ENCODE measurements at places on chromosomes 1 and 21. TPM values are rescaled to one million over a fixed set of nuclear protein-coding genes. Genes with fewer than 3 reads are reported as not detected.
A peak's percentile ranks its signal among the peaks of the same experiment; 100 is the strongest.

The MMEL1 gene
- total RNA-seq: under 0.01 TPM

The LCK gene
- total RNA-seq: 0.43 TPM

The FMO1 gene
- under 0.01 TPM for total RNA-seq

The ZC3H11A gene
- total RNA-seq: 128 TPM

The GJC2 gene
- total RNA-seq: 3.9 TPM

The LRRC53 gene
- total RNA-seq: not detected

The NES gene
- total RNA-seq: 66.9 TPM

The RSBN1 gene
- 12.1 TPM for total RNA-seq

The CELA2A gene
- total RNA-seq: not detected

The DRAXIN gene
- not detected for total RNA-seq

The ELAPOR1 gene
- 0.64 TPM for total RNA-seq

The CTSS gene
- total RNA-seq: 4.7 TPM

DNA sequence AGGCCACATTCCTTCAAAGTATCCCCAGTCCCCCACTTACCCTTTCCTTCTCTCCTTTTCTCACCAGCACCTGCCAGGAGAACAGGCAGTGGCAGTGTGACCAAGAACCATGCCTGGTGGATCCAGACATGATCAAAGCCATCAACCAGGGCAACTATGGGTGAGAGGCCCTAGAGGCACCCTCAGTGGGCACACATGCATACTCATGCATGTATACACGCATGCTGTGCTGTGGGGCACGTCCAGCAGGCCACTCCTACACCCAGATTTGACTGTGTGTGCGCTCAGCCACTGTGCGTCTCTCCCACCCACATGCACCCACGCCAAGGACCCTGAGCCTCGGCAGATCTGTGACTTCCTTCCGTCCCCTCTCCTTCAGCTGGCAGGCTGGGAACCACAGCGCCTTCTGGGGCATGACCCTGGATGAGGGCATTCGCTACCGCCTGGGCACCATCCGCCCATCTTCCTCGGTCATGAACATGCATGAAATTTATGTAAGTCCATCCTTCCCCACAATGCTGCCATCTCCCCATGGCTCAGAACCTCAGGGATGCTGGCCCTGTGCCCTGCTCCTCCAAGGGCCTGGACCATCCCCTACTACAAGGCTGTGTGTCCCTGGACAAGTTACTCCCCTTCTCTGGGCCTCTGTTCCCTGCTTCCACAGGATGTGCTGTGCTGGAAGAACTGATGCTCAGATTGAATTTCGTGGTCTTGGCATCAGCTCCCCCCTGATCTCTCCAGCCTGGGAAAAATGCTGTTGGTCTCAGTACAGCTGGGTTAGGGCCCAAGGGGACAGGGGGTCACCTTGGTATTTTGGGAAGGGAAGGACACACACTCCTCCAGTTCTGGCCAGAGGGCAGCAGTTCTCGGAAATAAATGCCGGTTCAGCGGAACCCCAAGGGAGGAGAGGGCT lies 7.0 kb downstream of the TINAGL1 start:
- DNase-seq: no peak

DNA sequence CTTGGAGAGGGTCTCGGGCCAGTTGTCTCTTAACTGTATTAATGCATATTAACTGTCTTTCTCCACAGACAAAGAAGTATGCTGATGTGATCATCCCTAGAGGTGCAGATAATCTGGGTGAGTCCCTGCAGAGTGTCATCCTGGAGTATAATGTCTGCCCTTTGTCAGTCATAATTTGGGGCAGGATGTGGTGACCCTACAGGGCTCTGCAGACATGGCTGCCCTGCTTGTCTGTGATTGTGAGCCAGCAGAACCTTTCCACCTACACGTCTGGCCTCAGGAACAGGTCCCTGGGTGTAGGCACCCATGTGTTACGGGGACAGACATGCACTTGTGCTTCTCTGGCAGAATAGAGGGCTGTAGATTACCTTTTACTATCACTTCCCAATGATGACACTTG lies 78.4 kb downstream of the UCK2 start:
- no peak for DNase-seq

DNA sequence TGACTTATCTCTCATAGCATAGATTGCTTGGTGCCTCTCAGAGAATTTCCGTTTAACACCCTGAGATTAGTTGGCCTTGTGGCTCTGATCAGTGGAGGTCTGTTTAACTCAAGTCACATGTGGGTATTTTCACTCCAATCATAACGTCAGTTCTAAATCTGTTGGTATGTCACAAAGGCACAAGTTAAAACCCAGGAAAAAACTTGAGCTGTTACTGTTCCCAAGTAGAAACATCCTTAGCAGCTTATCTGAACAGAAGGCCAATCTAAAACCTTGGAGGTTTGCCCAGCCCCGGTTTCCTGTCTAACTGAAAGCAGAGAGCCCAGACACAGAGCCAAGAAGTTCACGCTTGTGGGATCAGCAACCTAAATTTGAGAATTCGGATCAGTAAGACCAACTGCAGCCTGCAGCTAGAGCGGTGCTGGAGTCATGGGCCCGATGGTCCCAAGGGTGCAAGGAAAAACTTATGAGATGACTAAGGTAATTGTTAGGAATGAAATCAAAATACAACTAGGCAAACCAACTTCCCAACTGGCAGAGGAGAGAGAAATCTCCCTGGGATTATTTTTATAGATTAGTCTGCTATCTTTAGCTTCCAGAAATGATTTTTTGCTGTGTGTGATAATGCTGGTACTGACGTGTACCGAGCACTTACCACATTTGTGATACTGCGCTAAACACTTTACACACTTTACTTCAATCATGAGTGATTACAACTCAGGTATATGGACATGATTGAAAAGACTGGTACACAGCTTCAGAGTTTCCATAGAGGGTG lies 90.2 kb upstream of the C1orf21 start:
- DNase-seq: peak; percentile 99

- DNase-seq: peak; percentile 18
Observed at GRCh38 chr1:33634806-33635205, 162.4 kb downstream of the ZSCAN20 start.

GRCh38 chr1:24413350-24414163 lies at the start of gene STPG1:
Gene STPG1 (minus strand): TSS chr1:24413782. CDS start chr1:24401388, 12,394 bp downstream.
- DNase-seq: peak; percentile 87

DNA sequence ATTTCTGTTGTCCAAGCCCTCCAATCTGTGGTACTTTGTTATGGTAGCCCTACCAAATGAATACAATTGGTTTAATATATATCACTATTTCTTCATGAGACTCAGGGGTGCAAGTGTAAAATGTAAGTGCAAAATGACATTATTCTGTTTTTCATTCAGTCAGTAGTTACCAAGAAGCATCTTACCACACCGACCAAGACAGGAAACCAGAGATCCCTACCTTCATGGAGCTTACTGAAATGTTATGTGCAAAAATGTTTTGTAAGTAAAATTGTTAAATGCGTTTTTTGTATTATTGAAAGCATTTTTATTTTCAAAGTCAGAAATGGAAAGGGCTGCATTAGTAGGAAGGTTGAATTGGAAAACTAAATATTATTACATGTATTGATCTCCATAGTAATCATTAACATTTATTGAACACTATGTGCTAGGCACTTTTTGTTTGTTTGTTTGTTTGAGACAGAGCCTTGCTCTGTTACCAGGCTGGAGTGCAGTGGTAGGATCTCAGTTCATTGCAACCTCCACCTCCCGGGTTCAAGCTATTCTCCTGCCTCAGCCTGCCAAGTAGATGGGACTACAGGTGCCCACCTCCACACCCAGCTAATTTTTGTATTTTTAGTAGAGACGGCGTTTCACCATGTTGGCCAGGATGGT lies 166.8 kb downstream of the PTPRC start:
- DNase-seq: no peak

DNA sequence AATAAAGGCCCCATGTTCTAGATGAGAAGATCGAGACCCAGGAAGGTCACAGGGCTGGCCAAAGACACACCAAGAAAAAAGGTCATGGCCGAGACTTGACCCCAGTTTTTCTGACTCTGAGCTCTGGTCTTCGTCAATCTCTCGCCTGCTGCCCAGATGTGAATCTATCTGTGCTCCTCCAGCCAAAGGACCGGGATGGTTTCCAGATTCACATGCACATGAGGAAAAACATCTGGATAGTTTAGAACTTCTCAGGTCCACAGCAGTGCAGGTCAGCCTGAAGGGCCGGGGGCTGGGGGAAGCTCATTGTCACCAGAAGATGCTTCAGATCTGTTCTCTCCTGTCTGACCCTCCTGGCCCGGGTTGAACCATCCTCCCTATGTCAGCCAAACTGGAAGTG lies 49.0 kb downstream of the KCNN3 start:
- DNase-seq: peak; percentile 37

DNA sequence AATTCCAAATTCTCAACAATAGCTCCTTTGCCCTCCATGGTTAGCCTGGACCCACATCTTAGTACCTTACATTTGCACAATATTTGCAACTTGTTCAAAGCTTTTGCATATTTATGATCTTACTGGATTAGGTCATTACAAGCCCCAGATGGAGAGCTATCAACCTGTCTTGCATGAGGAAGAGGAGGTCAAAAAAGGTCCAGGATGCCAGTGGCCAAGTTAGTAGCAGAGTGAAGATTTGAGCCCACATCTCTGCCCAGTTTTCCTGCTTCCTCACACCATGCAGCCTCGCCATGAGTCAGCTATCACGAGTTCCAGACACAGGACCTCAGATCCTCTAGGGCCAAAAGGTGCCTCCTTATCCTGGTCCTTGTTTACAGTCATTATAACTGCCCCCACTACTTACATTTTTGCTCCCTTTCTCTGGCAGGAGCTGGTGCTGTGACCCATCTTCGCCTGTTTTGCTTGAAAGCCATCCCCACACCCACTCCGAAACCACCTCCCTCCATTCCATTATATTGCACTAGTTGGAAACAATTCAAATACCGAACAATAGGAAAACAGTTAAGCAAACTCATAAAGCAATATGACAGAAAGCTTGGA lies 5.0 kb upstream of the AHCYL1 start:
- DNase-seq: peak; percentile 90

DNA sequence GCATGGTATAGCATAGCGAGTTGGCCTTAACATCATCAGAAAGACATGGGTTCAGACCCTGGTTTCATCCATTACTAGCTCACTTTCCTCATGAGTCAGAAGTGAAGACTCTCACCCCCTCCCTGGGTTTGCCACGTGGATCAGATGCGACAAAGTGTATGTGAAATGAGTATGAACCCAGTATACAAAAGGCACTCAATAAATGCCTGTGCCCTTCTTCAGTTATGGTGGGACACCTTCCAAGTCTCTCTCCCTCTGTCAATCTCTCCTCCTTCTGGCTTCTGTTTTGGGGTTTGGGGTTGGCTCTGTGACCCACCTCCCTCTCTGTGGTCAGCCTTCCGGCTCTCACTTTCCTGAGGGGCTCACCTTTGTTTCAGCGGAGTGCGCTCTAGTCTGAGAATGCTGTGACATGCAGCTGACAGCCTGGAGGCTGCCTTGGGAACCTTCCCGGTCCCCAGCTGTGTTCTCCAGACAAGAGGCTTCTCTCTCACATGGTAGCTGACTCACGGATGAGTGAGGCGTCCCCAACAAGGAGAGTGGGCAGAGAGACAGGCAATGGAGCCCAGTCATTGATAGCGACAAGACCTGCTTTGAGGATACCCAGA lies 155.0 kb upstream of the EDN2 start:
- peak; percentile 61 for DNase-seq

DNA sequence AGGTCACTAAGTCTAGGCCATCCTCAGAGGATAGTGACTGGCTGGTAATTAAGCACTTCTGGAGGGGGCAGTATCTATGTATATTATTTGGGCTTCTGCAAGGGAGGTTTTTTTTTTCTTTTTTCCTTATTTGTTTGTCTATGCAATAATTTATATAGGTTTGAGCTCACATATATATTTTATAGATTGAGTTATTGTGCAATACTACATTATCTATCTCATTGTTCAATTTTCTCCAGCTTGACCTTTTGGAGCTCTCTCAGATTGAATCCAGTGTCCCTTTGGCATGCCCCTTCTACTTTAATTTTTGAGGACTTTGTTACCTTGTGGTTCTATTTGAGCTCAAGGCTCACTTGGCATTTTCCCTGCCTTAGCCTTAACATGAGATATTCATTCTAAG lies 852.1 kb downstream of the KCNT2 start:
- DNase-seq: no peak

DNA sequence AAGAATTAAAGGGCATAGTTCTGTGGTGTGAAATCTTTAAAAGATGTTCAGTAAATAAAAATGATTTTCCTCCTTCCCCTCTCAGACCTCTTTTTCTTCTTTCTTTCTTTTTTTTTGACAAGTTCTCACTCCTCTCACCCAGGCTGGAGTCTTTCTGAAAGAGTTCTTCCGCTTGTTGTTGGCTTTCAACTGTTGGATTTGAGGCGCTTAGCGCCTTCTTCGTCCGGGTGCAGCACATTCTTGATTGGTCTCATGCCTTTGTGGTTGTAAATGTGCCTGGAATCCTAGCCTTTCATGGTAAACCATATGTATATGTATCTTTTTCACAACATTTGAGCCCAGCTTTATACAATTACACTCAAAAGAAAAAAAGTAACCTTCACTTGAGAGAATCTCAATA lies 980 bp upstream of the METTL18 start:
- DNase-seq: no peak

- DNase-seq: peak; percentile 59
Observed at GRCh38 chr21:27213303-27213702, 246.4 kb upstream of the ADAMTS5 start.

- DNase-seq: no peak
Observed at GRCh38 chr1:156833603-156834002, 17.0 kb upstream of the SH2D2A start.

GRCh38 chr1:88399690-88400089 lies 284.4 kb upstream of the PKN2 start:
- no peak for DNase-seq

DNA sequence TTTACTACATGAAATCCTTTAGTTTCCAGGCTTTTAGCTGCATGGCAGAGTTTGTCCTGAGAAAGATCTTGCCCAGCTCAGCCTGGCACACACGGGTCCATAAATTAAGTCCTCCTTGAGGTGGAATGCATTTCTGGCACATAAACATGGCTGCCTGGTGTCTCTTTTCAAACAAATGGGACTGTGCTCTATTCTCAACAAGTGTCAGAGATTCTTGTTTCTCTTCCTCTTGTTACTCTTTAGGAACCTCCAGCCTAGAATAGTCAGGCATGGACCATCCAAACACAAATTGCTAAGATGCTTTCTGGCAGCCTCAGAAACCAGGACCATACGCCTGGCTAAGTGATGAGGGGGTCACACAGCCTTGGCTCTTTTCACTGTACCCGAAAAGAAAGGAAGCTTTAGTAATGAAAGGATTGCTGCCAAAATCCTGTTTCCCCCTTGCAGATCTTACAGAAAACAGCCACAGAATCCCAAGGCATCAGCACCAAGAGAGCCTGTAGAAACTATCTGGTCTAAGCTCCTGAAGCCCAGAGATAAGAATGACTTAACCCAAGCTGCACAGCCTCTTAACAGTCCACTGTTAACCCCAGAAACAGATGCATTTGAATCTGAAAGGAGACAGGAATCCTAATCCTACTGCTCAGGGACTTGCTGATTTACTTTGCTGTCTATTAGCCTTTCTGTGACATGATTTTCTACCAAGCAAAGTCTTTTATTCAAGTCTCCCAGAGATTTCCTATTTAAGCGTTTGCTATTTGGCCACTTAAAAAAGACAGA lies 31.9 kb upstream of the NRDC start:
- DNase-seq: no peak
